NCI-H1417 treated with DMSO at 0.1 percent for 48 hours (cell line): ENCODE measurements at places on chromosomes 16 and 17.

DNA sequence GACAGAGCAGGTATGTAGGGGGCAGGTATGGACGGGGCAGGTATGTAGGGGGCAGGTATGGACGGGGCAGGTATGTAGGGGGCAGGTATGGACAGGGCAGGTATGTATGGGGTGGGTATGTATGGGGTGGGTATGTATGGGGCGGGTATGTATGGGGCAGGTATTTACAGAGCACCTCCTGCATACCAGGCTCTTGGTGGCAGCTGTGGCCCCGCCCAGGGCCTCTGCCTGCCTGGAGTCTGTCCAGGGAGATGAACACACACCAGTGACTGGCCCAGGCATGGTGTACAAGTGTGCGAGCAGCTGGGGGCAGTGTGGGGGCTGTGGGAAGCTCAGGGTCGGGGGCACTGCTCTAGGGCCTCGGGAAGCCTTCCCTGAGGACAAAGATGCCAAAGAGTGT is 4.4 kb downstream of the RPL3L start:
- DNase-seq = no peak

GRCh38 chr17:1766382-1767135 is 4.7 kb downstream of the SERPINF1 start:
- DNase-seq = no peak

DNA sequence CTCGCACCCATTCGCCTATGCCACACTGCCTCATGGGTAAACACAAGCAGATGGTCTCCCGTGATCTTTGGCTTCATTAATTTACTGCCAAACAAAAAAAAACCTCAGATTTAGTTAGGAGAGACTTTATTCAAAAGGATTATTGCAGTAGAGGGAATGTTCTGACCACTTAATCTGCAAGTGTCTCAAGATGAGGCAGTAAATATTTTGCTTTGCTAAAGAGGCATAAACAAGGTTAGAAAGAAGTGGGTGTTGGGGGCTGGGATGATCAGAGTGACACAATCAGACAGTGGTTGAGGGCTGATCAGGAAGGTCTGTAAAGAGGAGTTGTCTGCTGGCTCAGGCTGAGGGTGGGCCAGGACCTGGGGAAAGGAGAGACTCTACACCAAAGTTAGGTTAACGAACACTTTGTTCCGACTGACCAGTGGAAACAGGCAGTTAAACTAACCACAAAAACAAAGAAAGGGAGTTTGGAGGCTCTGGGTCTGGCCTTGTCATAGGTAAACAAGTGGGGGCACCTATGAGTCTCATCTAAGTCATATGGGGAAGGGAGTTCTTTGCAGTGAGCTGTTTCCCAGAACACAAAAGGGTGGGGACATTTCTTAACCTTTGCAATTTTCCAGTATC is 28.5 kb downstream of the HSD17B2 start:
- no peak for DNase-seq

DNA sequence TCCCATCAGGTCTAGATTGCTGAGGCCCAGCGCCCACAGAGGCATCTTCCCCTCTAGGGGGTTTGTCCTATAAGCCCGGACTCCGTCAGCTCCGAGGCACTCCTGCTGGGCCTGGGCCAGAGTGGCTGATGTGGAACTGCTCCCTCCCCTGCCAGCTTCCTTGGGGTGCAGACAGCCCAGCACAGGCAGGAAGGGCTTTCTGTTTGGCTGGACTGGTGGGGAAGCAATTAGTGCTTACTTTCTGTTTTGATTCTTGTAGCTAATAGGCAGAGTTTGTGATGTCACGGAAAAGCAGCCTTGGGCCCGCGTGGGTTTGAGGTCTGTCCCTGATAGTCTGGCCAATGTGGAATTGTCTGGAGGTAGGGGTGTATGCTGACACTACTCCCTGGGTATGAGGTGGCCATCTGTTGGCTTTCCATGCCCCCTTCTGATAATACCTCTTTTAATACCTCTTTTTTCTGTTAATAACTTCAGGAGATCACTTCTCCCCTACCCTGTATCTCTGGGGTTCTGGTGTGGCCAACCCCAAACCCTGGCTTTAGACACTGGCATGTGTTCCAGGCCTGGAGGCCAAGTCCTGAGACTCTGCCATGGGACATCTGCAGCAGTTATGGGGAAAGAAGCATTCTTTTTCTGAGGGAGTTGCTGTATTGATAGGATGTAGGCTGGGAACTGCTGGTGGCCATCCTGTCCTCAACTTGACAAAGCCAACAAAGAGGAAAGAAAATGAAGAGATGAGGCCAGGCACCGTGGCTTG is 190.9 kb downstream of the RAB11FIP4 start:
- DNase-seq = no peak

DNA sequence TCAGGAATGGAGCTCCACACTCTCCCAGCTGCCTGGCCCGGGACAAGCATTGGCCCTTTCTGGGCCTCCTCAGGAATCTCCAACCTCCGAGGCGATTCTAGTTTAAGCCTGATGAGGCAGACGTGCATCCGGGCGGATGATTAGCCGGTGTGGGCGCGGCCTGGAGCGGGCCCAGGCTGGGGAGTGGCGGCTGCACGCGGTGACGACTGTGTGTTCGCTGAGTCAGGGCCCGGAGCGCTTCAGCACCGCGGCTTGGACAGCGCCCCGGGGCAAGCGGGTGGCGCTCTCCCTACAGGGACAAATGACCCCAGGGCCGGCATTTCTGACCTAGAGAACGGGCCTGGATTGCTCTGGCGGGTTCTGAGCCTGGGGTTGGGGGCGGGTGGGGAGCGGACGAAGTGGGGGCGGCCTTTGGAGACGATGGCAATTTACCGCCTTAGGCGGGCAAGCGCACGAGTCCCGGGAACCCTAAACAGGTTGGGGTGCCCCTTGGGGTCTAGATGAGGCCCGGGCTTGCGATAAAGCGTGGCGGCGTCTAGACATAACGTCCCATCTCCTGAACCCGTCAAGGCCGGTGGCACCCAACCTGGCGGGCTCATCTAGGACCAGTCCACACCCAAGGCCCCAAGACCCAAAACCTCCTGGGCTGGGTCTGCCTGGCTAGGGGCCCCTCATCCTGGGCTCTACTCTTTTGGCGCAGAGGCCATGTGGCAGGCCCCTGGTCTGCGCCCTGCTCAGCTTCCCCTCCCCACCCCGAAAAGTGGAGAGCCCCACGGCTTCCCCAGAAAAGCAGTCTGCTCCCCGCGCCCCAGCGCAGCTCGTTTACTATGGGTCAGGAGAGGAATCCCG is 22.3 kb upstream of the ZNHIT3 start:
- no peak for DNase-seq

DNA sequence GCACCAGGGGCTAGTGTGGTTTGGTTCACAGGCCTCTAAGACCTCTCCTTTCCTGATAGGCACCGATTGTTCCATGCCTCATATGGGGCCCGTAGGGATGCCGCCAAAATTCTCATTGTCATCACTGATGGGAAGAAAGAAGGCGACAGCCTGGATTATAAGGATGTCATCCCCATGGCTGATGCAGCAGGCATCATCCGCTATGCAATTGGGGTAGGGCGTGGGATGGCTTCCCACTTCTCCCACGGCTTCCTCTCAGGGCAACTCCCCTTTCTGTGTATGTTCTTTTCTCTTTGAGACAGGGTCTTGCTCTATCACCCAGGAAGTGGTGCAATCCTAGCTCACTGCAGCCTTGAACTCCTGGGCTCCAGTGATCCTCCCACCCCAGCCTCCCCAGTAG is 5.3 kb downstream of the ITGAX start:
- no peak for DNase-seq

DNA sequence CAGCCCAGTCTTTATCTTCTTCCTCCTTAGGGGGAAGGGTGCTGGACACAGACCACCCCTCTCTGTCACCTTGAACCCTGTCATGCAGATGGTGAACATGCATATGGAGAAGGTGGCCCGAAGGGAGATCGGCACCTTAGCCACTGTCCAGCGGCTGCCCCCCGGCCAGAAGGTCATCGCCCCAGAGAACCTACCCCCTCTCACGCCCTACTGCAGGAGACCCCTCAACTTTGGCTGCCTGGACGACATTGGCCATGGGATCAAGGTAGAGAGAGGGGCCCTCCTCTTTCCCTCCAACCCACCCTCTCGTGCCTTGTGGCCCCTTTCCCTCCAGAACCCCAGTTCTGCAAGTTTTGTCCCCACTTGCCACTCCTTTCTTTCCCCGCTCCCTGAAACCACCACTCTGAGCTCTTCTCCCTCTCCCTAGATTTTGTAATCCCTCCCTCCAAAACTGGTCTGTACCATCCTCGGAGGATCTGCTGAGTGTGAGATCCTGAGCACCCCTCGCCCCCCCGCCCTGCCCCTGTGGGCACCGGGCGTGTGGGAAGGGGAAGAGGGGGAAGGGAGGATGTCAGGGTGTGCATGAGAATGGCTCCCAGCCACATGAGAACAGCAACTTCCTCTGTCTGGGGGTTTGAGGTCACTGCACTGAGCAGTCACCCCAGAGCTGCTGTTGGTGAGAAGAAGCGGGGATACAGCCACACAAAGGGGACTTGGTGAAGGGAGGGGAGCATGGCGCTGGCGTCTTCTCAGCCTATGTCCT is 7.3 kb downstream of the ABI3 start:
- DNase-seq = no peak

- DNase-seq = no peak
These were observed 252.3 kb downstream of the C16orf95 start for GRCh38 chr16:87064731-87065445.

- no peak for DNase-seq
These were observed 27.7 kb upstream of the FAAP100 start for GRCh38 chr17:81579821-81580321.

GRCh38 chr16:69217433-69217832 is 30.5 kb downstream of the SNTB2 start:
- no peak for DNase-seq

DNA sequence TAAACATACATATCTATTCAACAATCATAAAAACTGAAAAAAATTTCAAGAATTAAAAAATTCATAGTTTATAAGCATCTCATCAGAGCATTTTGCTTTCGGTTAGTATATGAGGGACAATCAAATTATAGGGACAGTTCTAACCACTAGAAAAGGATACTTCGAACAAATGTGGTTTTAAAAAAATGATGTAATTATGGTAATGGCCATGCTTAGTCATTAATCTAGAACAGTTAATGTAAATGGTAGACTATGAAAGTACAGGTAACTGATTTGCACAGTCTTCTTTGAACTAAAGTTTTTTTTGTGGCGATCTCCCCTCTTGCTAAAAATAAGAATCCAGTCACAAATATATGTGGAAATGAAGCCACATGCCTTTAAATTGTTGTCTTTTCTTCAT is 63.5 kb upstream of the PHOSPHO1 start:
- DNase-seq = no peak

GRCh38 chr16:63702981-63703590 is 1418.8 kb downstream of the CDH11 start:
- no peak for DNase-seq
